ENCODE measurements at places on chromosomes 5 and 9.

GRCh38 chr5:145324101-145324500 lies 511.0 kb downstream of the PRELID2 start:
- ATAC-seq, result peak; percentile 48

DNA sequence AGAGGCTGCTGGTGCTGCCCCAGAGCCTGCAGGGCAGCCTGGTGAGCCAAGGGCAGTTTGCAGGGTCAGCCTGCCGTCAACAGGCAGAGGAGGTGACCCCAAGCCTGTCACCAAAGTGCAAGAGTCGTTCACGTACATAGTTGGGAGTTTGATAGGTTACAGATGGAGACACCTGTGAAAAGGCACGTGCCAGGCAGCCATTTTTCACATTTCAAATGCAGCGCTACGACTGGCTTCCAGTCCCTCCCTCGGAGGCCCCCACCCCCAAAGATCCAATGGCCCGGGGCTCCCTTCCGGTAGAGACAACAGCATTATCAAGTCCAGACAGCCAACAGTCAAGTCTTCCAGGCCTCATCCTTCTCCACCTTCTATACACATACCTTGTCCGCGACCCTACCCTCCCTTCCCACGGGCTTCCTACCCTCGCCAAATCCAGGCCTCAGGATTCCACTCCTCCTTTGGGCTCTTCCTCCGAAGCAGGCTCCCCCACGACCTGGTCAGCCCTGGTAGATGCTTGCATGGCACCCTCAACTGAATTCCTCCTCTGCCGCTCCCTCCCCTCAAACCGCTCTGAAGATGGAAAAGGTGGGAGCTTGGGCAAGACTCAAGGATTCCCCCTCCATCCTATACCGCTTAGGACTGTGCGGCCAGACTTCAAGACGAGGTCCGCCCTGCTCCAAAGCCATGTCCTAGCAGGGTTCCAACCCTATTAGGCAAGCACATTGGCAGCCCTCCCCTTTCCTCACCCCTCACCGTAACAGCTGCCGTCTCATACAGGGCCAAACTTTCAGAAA lies 13.2 kb downstream of the HNRNPH1 start:
- ATAC-seq, result peak; percentile 5

DNA sequence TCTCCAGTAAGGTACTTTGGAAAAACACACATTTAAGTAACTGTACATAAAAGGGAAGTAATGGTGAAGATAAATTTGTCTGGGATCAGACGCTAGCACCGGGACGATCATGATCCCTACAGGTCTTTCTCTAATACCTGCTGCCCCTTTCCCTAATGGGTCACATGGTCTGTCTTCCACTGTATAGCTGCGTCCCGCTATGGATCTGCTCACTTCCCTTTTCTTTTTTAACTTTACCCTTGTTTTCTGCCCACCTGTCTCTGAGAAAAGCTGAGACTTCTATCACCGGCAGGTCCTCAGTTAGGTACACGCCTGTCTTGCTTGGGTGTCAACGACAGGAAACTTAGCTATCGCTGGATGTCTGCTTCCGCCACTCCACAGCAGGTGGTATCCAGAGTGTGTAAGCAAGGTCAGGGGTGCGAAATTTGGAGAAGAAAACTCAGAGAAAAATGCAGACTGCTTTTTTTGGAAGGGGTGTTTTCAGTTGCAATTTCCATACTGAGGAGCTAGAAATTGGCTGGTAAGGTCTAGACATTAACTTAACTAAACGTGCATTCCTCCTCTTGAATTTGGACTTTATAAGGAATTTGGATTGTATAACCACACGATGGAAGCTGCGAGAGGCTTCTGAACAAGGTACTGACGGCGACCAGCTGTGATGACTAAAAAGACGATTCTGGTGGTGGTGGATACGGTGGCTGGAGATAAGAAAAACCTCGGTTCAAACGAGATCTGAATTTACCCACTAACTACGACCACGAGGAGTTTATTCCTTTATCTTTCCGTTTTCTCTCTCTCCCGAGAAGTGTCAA lies 1.1 kb upstream of the ICE1 start:
- peak; percentile 0 for ATAC-seq

GRCh38 chr5:106367281-106367680 lies 1303.5 kb downstream of the EFNA5 start:
- ATAC-seq, result no peak

DNA sequence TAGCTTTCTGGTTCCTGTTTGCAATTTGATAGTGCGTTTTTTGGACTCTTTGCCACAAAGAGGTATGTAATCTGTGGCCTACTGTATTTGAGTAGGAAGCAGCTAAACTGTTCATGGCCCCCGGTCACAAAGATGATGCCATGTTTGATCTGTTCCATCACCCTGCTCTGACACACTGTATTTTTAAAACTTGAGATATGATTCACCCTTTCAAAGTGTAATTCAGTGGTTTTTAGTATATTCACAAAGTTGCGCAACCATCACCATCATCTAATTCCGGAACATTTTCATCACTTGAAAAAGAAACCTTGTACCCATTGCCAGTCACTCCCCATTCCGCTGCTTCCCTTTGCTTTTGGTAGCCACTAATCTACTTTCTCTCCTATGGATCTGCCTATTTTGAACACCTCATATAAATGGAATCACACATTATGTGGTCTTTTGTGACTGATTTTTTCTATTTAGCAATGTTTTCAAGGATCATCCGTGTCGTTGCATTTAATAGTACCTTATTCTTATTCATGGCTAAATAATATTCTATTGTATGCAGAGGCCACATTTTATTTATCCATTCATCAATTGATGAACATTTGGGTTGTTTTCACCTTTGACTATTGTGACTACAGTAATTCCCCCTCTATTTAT lies 141.6 kb downstream of the NR3C1 start:
- ATAC-seq, result no peak

DNA sequence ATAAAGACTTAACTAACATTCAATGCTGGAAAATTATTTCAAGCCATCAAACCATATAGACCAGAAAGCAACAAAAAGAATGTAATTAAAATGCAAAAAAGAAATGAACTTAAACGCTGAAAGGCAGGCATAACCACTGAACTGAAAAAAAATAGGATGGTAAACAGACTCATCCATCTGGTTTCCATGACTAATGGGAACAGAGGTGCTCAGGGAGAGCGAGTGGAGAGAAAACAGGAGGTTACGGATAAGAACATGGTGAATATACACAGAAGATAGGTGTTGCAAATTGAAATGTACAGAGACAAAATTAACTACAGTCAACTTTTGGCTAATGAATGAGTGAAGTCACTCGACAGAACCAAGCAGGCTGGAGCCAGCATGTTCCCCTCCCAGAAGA lies 43.5 kb upstream of the RNF38 start:
- ATAC-seq, result no peak

- no peak for ATAC-seq
Observed at GRCh38 chr5:87116825-87117512, 150.7 kb upstream of the RASA1 start.

- ATAC-seq, result no peak
Observed at GRCh38 chr9:104780796-104781395, 17.0 kb downstream of the NIPSNAP3B start.

GRCh38 chr9:131546336-131547084 lies 1.2 kb downstream of the PRRT1B start:
- ATAC-seq, result peak; percentile 72

DNA sequence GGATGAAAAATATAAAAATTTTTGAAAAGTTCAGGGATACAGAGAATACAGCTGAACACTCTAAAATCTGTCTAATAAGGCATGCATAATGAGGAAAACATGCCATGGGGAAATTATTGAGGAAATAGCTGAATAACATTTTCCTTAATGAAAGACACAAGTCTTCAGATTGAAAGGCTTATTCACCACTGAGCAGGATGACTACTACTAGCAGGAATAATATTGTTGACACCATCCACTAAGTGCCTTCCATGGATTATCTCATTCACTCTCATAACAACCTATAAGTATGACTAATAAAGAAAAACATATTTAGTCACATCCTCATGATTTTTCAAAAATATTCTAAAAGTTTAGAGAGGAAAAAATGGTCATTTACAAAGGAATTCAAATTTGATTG lies 96.7 kb upstream of the FER start:
- no peak for ATAC-seq

- no peak for ATAC-seq
Observed at GRCh38 chr9:118711843-118712242, 657.4 kb downstream of the BRINP1 start.

DNA sequence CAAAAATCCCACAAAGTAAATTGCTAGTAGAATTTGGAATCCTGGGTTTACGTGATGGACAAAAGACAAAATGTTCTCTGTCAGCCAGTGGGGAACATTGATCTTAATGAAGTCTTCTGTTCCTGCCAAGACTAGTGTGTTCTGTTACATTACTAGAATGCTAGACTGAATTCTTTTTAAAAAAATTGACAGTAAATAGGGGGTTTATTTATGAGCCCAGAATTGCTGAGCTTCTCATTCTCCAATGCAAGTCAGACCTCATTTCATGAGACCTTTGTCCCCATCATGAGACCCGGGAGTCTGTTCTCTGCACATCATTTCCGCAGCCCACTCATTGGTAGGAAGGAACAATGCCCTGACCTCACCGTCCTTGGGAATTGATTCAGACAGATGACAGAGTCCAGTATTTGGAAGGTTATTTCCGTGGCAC lies 173.8 kb upstream of the OTULINL start:
- ATAC-seq, result no peak

- peak; percentile 74 for ATAC-seq
Observed at GRCh38 chr5:133706506-133707430, 94.4 kb upstream of the FSTL4 start.

- no peak for ATAC-seq
Observed at GRCh38 chr5:142660731-142661130, 25.2 kb downstream of the FGF1 start.

GRCh38 chr5:78563621-78564020 lies 85.0 kb downstream of the LHFPL2 start:
- ATAC-seq, result no peak

DNA sequence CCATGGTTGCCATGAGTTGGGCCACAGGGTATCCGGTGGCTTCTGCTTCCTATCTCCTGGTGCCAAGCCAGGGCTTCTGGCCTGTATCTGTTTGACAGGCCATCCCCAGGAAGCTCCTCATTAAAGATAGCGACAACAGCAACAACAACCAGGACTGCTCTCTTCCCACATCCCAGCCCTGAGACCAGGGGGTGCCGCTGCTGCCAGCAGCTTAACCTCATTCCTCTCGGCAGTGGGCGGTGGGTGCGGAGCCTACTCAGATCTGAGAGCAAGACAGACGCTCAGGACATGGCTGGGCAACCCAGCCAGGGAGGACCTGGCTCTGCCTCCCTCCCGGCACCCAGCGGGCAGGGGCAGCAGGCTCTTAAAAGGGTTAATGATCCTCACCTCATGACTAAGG lies 98.3 kb downstream of the PSD2 start:
- no peak for ATAC-seq

DNA sequence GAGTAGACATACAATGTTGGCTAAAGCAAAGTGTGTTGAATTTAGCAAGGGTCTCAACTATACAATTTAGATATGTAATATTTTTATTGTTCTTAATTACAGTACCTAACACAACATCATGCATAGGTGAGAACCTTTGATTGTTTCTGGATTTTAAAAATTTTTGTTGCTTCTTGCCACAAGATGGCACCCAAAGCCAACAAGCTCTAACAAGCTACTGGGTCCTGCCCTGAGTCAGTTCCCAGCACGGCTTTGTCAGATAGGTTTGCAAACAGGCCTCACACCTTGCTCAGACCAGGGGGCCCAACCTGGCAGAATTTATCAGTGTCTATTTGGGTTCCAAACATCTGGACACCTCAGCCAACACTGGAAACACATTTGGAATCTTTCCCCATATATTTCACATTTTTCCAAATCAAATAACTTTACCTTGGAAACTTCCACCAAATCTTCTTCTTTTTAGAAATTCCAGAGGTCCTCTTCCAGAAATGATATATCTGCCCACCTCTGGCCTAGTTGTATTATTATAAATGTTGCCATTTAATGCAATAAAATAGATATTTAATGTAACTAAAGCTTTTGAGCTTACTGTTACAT lies 49.5 kb upstream of the EGFLAM start:
- ATAC-seq, result peak; percentile 48

DNA sequence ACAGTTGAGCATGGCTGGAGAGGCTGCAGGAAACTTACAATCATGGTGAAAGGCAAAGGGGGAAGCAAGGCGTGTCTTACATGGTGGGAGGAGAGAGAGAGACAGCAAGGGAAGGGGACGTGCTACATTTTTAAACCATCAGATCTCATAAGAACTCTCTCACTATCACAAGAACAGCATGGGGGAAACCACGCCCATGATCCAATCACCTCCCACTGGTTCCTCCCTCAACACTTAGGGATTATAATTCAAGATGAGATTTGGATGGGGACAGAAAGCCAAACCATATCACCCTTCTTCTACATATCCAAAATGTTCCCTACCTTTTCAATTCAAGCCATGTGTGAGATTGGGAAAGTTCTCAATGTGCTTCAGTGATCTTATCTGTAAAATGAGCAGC lies 22.9 kb upstream of the GLRX start:
- ATAC-seq, result no peak

DNA sequence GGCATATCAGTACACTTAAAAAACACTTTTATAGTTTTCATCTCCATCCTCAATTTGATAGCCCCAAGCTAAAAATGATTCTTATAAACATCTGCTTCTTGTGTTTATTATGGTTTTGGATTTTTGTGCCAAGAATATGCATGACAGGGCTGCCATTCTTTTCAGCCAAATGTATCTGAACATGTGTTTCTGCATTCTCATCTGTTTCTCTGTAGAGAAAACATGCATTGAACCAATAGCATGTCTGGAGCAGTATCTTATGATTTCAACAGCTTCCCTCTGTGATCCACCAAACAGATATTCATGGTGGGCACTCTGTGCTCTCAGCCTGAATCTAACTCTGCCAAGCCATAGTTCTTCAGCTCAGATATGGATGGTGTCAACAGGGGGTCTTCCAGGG lies 99.3 kb upstream of the ERCC6L2 start:
- ATAC-seq, result peak; percentile 47

- ATAC-seq, result no peak
Observed at GRCh38 chr5:1056611-1057484, 48.2 kb downstream of the NKD2 start.
